ENCODE measurements at places on chromosomes 11 and 22. TPM values are rescaled to one million over a fixed set of nuclear protein-coding genes. Genes with fewer than 3 reads are reported as not detected.

DNA sequence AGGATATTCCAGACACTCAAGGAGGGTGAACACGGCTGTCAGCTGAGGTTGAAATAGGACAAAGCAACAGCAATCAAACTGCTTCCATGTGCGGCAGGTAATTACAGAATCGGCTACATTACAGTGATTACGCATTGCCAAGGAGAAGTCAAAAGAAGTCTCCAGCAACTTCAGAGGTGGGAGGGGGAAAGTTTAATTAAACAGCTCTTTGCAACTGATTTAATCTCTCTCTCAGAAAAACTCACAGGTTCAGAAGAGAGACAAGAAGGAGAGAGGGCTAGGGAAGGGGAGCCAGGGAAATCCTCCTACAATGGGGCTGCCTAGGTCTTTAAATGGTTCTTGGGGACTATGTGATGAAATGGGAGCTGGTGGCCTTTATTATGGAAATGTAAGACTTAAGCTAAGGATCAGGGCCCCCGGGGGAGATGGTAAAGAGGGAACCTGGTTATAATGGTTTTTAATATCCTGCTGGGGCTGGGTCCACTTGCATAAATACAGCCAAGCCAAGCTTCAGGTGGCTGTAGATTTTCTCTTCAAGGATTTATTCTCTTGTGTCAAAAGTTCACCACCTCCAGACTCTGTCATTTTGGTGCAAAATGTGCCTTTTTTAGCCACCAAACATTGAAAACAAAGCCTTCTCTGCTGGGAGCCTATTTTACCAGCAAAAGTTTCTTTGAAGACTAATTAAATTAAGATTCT is 354.7 kb upstream of the NARS2 start:
- DNase-seq = no peak

GRCh38 chr11:120336641-120337354 is 585 bp downstream of the ARHGEF12 start:
- DNase-seq = peak; percentile 35

GRCh38 chr11:47943721-47944586 is 36.4 kb upstream of the PTPRJ start:
- no peak for DNase-seq

DNA sequence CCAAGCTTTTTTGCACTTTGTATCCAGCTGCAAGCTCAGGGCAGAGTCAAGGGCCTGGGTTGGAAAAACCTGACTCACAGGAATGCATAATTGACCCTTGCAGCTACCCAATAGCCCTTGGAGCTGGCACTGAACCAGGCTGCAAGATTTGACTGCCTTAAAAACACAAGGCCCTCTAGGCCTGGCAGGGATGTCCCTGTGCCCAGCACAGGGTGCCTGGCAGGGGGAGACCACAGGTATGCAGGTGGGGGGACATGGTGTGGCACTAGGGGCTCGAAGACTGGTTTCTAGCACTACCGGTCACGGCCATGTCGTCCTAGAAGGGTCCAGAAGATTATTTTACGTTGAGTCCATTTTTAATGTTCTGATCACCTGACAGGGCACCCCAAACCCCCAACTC is 30.2 kb downstream of the SBF1 start:
- DNase-seq = peak; percentile 21

DNA sequence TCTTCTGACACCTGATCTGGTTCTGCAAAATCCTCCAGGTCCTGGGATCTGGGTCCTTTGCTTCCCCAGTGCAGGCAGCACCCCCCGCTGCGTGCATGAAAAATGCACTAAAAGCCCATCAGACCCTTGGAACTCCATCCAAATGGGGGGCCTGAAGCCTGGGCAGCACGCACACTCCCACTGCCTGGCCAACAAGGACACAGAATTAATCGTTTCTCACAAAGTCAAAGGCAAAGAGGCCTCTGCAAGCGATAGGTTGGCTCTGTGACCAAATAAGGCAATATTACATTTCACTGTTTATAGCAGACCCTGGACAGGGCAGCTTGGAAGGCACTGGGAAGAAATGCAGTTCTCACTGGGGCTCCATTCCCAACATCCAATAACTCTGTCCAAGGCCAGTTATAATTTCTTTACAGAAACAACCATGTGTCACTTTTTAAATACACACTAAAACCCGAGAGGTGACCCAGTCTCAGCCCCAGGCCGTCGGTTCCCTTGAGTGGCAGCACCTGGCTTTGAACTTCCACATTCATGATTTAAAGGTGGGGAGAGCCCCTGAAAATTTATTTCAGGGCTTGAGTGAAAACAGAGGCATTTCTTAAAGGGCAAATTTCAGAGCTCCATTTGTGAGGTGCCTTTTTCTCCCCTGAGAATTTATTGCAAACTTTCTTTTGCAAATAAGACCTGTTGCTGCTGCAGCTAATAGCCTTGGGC is 114.4 kb upstream of the ANO1 start:
- no peak for DNase-seq

DNA sequence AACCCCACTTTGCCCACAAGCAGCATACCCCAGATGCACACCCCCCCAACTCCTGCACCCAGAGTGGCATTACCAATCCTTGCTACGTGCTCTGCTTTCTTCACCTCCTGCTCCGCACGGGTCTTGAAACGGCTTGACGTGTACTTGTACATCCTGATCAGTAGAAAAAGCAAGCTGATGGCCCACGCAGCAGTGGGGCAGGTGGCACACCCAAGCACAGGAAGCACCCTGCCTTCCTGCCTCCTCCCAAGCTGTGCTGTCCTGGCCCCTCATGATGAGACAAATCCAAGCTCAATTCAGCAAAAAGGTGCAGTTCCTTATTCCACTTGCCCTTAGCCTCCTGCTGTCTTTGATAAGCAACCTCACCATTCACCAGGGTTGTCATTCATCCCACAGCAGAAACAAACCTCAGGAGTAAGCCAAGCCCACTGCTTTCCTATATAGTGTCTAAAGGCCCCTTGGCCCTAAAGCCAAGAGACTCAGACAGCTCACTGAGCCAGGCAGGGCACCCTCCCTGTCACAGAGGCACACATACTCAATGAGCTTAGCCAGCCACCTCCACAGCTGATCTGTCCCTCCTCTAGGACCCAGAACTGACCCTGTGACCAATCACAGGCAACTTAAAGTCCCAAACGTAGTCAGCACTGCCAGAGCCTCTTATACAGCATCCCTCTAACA is 27.8 kb downstream of the MORC2 start:
- DNase-seq = no peak

DNA sequence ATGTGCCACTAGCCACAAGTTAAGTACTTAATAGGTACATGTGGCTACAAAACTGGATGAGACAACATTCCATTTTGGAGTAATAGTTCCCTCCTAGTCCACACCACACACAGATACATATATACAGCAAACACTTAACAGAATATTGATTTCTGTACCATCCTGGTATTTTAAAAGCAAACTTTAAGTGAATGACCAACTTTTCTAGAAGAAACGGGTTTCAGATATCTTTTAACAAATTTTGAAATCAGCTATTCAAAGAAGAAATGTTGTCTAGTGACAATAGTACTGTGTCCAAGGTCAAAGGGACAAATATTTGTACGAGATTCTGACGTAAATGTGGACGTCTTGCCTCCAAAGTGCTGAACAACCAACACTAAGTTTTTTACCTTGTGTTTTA is 12.3 kb upstream of the CARD16 start:
- DNase-seq = no peak

- DNase-seq = no peak
Measured at GRCh38 chr22:17104336-17104935, 16.7 kb downstream of the TMEM121B start.

DNA sequence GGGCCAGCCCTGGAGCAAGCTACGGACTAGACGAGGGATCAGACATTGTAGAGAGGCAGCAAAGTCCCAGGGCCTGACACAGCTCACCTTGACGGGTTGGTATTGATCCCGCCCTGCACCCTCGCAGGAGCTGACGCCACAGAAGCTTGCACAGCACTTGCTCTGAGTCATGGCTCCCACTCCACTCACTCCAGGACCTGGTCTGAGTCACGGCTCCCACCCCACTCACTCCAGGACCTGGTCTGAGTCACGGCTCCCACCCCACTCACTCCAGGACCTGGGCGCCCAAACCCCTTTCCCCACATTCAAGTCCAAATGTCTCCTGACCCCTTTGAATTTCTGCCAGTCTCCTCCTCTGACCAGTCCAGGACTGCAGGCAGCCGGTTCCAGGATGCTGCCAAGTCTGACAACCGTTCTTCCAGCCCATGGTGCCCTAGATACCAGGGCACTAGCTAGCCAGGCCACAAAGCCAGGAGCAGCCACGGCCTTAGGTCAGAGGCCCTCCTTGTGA is 6.0 kb upstream of the PNPLA5 start:
- DNase-seq = peak; percentile 59

DNA sequence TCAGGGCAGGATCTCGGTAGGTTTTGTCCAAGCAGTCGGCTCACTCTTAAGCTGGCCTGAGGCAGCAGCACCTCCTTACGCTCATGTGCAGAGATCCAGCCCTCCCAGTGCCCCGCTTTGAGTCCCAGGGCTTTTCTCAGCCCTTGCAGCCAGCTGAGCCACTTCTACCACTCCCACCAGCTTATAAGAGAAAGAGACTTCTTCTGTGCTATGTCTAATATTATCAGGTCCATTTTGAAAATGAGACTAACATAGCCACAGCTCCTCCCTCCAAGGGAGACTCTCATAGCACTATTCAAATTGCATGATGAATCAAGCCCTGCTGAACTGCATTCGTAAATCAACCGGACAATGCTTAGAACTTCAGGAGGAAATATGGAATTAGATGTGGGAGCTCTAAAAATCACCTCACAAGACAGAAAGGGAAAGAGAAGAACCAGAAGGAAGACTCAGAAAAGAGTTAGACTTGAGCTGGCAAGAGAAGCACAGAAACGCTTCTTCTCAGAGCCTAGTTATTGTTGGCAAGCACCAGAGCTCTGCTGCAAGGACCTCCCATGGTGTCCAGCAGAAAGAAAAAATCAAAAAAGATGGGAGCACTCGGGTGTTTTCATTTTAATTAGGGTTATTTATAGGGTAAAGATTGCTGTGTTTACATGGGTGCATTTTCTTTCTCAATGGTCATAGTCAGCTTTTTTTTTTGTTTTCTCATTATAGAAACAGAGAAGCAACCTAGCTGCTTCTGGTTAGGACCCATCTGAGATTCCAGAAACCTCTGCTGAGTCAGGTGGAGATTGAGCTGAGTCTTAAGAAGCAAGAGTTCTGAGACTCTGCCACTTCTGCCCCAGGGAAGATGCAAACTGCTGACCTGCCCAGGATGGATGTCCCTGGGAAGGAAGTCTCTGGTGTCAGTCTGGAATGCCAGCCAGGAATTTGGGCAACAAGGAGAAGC is 181.4 kb downstream of the ETS1 start:
- no peak for DNase-seq

The TUB gene
- 1.3 TPM for total RNA-seq

The PRODH gene
- total RNA-seq = 4.8 TPM

The HBG2 gene
- not detected for total RNA-seq

Measured in mammary epithelial cell (primary cell).